ENCODE measurements at places on chromosomes 13 and 19.

GRCh38 chr13:110268576-110269185 is 38.3 kb downstream of the COL4A1 start:
- DNase-seq, result no peak

- DNase-seq, result no peak
Observed at GRCh38 chr19:34576292-34576691, 94.7 kb downstream of the WTIP start.

- DNase-seq, result no peak
Observed at GRCh38 chr19:5080030-5080654, 111.2 kb downstream of the KDM4B start.

DNA sequence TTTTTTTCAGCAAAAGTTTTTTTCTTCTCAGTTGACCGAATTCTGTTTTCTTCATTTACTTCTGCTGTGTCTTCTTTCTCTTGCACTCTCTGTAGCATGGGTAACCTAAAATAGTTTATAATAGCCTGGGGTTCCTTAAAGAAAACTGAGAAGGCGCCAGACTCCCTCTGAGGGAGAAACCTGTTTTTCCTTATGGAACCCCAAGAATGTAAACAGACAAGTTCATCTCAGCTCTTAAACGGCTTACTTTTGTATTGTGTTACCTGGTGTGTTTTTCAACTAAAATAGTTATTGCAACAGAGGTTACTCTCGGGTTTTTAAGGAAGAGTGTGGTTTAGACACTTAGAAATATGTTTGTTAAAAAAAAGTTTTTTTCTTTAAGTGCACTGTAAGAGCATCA is 23.8 kb upstream of the TM9SF2 start:
- no peak for DNase-seq

GRCh38 chr19:33132021-33132420 is at the start of gene WDR88:
WDR88 (plus strand) TSS chr19:33132114; CDS start chr19:33132170, 56 bp downstream.
- DNase-seq, result no peak

DNA sequence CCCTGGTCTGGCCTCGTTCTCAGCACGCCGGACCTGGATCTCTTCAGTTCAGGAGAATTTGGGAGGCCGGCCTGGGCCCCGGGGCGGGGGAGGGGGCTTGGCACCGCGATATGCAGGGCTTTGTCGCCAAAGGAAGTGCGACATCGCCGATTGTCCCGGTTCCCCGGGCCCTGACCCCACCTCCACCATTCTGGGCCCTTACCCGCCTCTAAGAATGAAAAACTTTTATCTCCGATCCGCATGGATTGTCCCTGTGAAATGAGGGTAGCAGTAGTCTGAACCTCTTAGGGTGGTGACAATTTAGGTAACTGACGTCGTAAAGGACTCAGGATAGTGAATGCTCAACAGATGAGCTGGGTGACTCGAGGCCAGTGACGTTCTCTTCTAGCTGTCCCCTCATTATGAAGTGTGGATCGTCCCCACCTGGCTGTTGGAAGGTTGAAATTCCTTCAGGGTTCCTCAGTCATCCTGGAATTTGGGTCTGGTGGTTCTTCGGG is 650 bp downstream of the DDA1 start:
- DNase-seq, result no peak

- peak; percentile 59 for DNase-seq
Observed at GRCh38 chr19:42422092-42422900, 4.9 kb downstream of the LIPE start.

GRCh38 chr19:45340232-45340898 is at the start of gene KLC3:
KLC3 (plus strand) TSS chr19:45340750; CDS start chr19:45345542, 4,792 bp downstream.
- DNase-seq, result peak; percentile 74

- no peak for DNase-seq
Observed at GRCh38 chr13:103263448-103263847, 197.2 kb upstream of the SLC10A2 start.

DNA sequence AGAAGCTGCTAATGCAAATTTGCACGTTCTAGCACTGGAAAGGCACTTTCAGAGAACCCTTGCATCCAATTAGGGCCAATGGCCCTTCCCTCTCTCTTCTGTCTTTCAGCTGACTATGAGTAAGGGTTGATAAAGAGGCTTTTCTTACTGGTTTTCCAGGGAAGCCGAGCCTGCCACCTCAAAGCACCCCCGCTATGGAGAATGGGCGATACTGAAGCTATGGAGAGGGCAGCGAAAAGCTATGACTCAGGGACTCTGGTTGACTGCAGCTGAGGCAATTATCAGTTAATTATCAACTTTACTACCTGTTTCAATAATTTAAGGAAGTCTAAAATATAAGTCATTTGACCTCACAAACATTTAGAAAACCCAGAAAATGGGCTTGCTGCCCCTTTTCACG is 115.8 kb downstream of the TRPC4 start:
- DNase-seq, result no peak

DNA sequence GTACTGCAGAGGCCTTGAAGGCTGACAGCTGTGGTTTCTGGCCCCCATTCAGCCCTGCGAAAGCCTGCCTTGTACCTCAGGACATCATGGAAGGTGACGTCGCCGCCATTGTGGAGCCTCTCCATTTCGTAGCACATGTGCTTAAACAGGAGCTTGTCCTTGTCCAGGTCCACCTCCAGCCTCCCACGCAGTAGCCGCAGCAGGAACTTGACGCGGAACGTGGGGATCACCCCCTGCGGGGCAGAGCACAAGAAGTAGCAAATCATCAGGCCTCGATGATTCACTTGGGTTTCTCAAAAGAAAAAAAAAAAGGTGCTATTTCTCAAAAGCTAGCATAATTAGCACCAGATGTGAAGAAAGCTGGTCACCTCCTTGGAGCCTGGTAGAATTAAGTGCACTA is 351.0 kb downstream of the NALCN start:
- no peak for DNase-seq

GRCh38 chr13:100597253-100597652 is 8.7 kb upstream of the GGACT start:
- no peak for DNase-seq

DNA sequence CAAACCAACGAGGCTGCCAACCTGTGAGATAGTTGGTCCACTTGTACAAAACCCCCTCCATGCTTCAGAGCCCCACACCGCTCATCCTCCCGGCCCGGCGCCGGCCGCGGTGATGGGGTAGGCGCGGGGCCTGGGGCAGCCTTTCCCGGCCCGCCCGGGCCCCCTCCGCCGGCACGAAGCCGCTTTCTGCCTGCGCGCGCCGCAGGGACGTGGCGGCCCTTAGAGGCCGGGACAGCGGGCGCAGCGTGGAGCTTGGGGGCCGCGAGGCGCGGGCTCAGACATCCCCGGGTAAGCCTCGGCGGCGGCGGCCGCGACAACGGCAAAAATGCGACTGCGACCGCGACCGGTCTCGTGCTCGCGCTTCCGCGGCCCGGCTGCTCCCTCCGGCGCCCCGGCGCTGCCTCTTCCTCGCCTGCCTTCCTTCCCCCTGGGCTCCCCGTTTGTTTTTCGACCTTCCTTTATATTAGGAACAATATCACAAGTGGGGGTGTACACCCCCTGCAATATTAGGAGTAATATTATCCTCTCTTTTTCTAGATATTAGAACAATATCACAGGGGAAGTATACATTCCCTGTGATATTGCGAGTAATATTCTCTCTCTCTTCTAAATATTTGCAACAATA is 53.9 kb upstream of the CEACAM21 start:
- DNase-seq, result peak; percentile 46

GRCh38 chr19:10288662-10289166 is 1.0 kb upstream of the ICAM5 start:
- peak; percentile 80 for DNase-seq

GRCh38 chr13:50214514-50214913 is 199.3 kb downstream of the KCNRG start:
- no peak for DNase-seq

DNA sequence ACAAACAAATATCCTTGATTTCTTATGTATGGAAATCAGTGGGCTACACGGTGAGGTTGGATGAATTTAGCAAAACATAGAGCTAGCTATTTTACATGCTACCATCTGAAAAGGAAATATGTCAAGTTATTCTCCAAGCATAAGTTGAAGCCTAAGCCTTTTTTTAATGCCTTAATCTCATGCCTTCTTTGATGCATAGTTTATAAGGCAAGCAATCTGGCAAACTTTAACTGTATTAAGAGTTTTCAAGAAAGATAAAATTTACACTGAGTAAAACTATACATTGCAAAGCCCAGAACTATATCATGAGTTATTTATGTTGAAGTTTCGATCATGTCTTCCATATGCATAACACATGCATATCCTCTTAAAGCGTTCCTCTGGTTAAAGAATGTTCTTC is 85.0 kb upstream of the ATXN8OS start:
- no peak for DNase-seq

DNA sequence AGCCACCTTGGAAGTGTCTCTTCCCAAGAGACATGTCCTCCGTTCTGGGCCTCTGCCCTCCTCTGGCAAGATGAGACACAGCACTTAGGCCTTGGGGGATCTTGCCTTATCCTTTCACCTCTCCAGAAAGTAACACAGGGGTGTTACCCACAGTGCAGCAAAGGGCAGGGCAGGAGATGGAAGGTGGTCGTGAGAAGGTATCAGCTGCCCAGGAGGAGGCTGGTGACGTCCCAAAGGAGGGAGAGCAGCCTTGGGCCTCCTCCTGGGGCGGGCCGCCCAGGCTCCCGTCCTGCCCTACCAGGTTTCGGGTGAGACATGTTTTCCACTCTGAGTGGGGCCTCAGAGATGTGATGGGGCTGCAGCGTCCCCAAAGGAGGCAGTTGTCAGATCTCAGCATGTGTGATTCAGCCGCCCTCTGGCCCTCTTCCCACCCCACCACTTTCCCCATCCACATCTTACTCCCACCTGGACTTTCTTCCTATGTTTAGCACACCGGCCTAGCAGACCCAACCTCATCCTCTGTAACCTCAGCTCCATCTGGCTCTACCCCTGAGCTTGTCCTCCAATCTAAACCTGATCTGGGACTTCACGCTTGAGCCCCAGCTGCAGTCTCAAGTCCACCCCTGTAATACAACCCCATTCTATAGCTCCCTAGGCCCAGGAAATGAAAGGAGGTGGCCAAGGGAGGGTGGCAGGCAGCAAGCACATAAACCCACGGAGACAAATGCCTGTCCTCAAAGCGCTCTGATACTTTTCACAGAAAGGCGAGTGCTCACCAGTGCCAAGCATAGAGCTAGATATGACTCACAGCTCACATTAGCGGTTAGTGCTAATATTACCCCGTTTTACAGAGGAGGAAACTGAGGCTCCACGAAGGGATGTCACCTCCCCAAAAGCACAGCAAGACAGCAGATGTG is 9.3 kb downstream of the POU2F2 start:
- DNase-seq, result peak; percentile 75

DNA sequence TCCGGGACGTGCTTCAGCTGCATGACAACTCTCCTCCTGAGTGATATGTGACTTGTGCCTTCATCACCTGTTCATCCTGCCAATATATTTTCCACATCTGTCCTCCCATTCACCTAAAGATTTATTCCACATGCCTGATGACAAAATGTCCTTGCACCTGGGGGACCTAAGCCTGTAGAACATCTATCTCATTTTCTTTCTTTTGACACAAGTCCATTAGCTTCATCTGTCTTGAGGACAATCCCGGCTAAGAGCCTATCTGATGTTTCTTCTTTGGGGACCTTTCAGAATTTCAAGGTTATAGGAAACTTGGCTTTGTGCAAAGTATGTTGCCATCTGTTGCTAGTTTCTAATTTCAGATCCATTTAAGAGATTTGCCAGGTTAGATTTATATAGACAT is 41.1 kb downstream of the ITGBL1 start:
- no peak for DNase-seq

GRCh38 chr13:112969692-112970338 is 801 bp downstream of the MCF2L start:
- no peak for DNase-seq

DNA sequence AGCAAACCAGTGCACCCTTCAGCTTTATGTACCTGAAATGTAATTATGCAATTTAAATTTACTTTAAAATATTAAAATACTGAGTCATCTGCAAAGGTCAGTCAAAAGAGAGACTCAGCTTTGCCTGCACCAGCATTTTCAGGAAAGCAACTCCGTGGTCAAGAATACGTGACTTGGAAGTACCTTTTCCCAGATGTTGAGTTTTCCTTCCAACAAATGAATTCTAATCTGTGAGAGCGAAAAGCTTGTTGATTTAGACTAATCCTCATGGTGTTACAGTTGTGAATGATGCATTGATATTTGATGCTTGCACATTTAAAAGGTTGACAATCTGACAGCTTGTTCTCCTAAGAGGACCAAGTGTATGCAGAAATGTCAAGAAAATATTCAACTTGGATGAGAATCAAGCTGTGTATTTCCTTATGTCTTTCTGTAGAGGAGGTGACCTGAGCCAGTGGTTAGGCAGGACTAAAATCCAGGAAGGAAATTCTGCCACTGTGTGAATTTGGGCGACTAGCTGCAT is 270.4 kb downstream of the ABCC4 start:
- no peak for DNase-seq

- no peak for DNase-seq
Observed at GRCh38 chr19:2337329-2337707, 8.8 kb downstream of the SPPL2B start.

DNA sequence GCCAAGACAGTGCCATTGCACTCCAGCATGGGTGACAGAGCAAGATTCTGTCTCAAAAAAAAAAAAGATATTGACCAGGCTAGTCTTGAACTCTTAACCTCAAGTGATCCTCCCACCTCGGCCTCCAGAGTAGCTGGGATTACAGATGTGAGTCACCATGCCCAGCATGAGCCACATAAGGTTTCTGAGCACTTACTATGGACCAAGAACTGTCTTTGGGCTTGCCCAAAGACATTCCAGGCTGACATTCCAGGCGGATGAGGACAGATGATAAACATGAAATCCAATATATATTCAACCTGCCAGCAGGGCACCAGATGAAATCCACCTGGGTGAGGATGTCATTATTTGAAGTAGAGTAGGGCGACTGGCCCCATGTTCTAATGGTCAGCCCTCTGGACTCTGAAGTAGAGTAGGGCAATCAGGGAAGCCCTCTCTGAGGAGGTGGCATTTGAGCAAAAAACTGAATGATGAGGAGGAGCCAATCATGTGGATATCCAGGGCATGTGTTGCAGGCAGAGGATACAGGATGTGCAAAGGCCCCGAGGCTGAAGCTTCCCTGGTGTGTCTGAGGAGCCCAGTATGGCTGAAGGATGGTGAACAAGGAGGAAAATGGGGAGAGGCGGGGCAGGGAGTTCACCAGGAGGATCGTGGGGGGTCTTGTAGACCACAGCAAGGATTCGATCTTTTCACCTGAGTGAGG is 4.0 kb downstream of the C19orf38 start:
- DNase-seq, result no peak

DNA sequence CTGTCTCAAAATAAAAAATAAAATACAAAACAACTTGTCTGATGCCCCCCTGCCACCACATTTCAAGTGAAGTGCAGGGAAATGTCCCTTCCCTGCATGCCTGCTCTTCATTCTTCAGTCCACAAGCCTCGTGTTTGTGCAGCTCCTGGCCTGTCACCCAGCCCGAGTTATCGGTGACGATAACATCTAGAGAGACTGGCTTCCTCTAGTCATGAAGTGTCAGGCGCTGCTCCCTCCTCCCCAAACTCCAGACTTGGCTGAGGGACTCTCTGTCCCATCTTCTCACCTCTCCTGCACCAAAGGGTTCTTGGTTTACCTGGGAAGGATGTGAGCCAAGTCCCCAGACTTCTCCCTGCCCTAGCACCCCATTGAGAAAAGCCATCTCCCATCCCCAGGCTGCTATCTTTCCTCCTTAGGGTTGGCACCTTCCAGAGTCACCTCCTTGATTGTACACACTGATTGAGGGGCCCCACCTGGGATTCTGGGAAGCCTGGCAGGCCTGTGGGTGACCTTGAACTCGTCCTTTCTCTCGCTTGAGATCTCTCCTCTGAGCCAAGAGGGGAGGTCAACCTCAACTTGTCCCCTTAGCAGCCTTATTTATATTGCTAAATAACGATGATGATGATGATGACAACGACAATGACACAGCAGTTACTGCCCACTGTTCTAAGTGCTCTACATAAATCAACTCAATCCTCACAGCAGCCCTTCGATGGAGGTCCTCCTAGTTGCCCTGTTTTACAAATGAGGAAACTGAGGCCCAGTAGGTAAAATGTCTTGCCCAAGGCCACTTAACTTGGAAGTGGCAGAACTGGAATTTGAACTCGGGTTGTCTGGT is 13.1 kb upstream of the PLAUR start:
- DNase-seq, result no peak
